ENCODE measurements at places on chromosomes 6 and 20.

DNA sequence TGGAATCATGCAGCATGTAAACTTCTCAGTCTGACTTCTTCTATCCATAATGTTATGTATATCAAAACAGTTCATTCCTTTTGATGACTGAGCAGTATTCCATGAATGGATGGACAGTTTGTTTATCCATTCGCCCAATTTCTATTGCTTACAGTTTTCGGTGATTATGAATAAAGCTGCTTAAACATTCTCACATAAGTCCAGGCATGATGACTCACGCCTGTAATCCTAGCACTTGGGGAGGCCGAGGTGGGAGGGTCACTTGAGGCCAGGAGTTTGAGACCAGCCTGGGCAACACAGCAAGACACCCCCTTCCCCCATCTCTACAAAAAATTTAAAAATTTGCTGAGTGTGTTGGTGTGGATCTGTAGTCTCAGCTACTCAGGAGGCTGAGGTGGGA lies 22.9 kb upstream of the HMGA1 start:
- no peak for DNase-seq

GRCh38 chr6:165881806-165882205 lies 218.8 kb upstream of the PDE10A start:
- no peak for DNase-seq

DNA sequence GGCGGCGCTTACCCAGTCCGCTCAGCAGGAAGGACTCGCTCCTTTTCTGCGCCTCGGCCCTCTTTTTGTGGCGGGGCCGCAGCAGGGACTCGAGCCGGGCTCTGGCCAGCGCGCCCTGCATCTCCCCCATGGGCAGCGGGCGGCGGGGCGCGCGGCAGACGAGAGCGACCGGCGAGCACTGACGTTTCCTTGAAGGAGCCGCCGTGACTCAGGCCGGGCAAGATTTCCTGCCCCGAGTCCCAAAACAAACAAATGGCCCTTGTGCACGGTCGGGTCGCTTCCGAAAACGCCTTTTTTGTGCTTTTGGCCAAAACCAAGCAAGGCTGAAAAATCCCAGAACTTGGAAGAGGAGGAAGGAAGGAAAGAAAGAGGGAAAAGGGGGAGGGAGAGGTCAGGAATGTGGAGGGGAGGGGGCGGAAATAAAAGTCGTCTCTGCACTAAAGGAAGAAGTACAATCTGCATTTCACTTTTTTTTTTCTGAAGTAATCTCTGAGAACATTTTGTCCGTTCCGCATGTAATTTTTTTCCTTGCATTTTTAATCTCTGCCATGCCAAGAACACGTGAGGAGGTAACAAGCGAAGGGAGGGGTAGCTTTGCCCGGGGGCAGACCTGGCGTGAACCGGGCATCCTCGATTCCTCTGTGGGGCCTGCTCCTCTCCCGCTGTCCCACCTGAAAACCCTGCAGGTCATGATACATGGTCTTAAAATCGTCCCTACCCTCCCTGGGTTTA lies 123.3 kb upstream of the SLC2A12 start:
- peak; percentile 85 for DNase-seq

DNA sequence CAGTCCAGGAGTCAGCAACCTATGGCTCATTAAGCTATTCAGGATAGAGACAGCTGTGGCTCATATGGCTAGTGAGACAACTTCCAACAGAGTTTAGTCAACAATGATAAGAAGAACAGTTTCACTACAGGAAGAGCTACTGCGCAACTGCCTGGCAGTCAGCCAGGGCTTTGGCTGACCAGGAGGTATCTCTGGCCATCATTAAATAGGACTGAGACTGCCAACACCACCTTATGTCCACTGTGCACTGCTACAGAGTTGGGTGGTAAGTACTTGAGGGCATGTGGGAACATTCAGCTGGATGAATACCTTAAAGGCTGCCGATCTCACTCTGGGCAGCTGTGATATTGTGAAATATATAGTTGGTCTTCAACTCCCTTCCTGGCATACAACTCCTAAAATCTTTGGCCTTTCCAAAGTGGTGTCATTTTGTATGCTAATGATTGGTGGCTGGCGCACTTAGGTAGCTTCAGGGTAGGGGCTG lies 52.2 kb upstream of the FAM83C start:
- no peak for DNase-seq

- no peak for DNase-seq
Observed at GRCh38 chr6:113676968-113677367, 180.2 kb upstream of the MARCKS start.

DNA sequence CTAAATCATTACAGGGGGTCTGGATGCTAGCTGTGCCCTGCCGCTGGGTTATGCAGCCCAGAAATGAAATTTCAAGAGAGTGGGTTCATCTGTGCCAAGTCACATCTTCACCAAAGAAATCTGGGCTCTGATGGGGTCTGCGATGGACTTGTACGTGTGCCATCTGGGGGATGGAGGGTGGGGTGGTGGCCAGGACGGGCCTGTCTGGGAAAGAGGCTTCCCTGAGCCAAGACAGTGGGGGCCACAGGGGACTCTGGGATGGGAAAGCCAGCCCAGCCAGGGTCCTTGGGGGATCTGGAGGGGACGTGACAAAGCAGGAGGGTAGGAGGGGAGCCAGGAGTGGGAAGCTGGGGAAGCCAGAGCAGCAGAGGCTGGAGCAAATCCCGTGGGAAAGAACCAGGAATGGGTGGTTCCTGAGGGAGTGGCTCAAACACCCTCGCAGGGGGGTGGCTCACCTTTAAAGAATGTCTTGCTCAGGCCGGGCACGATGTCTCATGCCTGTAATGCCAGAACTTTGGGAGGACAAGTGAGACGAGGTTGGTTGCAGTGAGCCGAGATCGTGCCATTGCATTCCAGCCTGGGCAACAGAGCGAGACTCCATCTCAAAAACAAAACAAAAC lies 36.3 kb upstream of the SULF2 start:
- DNase-seq, result peak; percentile 39

GRCh38 chr6:151722342-151722741 lies 85.1 kb upstream of the ESR1 start:
- no peak for DNase-seq

GRCh38 chr6:73451223-73452106 lies 632 bp downstream of the CGAS start:
- DNase-seq, result peak; percentile 78

All from ELF-1 (cell line).